ENCODE measurements at places on chromosomes 12 and 14.

GRCh38 chr14:42319996-42320395, 713.3 kb downstream of the LRFN5 start:
- no peak overlapping the region for H3K27ac ChIP-seq
- H3K36me3 ChIP-seq: no peaks in the 10 kb centered on the region
- H3K4me1 ChIP-seq: no peaks in the 10 kb centered on the region
- no peaks in the 10 kb centered on the region for H3K27me3 ChIP-seq

DNA sequence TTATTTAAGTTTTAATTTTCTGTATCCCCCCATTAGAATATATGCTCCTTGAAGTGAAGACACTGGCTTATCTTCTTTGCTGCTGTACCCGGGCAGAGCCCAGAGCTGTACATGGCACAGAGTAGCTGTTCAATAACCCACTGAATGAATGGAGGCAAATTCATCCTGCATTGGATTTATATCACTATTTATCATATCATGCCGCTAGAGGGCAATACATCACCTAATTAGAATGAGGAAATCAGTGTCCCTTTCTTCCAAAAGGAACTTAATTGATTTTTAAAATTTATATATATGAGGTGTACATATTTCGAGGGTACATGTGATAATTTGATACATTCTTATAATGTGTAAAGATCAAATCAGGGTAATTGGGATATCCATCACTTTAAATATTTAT, 89.2 kb upstream of the TMEM260 start:
- no peaks in the 10 kb centered on the region for H3K27me3 ChIP-seq
- H3K36me3 ChIP-seq: no peaks in the 10 kb centered on the region
- H3K4me3 ChIP-seq: no peak overlapping the region
- H3K27ac ChIP-seq: no peak overlapping the region
- H3K4me1 ChIP-seq: no peaks in the 10 kb centered on the region

GRCh38 chr12:18402872-18403611, 141.7 kb downstream of the PIK3C2G start:
- H3K4me1 ChIP-seq: no peaks in the 10 kb centered on the region
- H3K4me3 ChIP-seq: no peak overlapping the region
- peak overlapping the region; percentile 45 for H3K27ac ChIP-seq
- H3K27me3 ChIP-seq: no peaks in the 10 kb centered on the region

DNA sequence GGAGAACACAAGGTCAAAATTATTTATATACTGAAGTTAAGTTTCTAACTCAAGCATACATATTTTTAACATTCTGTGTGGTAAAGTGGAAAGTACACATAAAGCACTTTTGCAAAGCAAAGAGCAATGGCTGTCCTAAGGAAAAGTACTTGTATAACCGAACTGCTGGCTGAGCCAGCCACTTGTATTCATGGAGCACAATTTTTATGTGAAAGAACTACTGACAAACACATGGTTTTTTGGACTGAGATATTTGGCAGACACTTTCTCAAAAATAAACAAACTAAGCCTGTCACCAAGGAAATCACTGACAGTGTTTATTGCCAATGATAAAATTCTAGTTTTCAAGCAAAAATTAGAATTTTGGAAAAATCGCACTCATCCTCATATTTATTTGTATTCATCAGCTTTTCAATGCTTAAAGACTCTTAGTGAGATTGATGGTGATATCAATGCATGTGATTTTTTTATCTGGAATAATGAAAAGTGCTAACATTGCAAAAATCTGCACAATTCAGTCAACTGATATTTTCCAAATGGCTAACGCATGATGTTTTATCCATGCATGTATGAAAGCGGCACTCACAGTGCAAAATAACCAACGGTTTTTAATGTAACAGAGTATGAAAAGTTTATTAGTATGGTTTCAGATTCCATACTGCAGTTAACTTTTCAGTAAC, 125.3 kb downstream of the IPO8 start:
- no peaks in the 10 kb centered on the region for H3K4me1 ChIP-seq
- DNase-seq: no peak
- H3K27me3 ChIP-seq: no peaks in the 10 kb centered on the region
- H3K36me3 ChIP-seq: no peaks in the 10 kb centered on the region

DNA sequence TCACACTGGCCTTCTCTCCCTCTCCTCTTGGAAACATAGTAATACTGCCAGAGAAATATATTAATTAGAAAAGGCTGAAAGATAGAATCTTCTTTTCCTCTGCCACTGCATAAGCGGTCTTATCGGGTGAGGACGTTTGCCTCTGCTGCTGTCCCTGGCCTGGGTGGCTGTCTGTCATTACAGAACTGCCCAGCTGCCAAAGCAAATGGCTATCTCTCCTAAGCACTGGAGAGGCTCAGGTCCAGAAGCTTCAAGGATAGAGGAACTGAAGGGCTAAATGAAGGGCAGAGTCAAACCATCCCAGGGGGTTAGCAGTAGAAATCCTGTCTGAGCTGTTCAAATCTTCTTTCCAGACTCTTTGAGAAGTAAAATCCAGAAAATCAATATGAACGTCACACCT, 198.6 kb upstream of the CAND1 start:
- no peak overlapping the region for H3K4me3 ChIP-seq
- H3K4me1 ChIP-seq: peaks cover 20% of the 10 kb centered on the region
- H3K27ac ChIP-seq: no peak overlapping the region

All from tibial nerve (tissue), 4 donors.